Heart left ventricle (tissue), 16 donors: ENCODE measurements at places on chromosomes 7 and 10. TPM values are rescaled to one million over a fixed set of nuclear protein-coding genes. Genes with fewer than 3 reads are reported as not detected.

ACSM6 gene
- not detected for total RNA-seq

KLF14 gene
- 0.15 TPM for total RNA-seq

SHH gene
- total RNA-seq = not detected

FHIP2A gene
- 29.3 TPM for total RNA-seq

ACBD7 gene
- total RNA-seq = not detected

PTPRN2 gene
- 1.3 TPM for total RNA-seq

PAPOLB gene
- total RNA-seq = 0.38 TPM

NUTM2A gene
- total RNA-seq = 0.56 TPM

NOD1 gene
- 9.6 TPM for total RNA-seq

COPG2 gene
- 14.6 TPM for total RNA-seq

SPDYE6 gene
- not detected for total RNA-seq

TBL2 gene
- total RNA-seq = 13.0 TPM

DNA sequence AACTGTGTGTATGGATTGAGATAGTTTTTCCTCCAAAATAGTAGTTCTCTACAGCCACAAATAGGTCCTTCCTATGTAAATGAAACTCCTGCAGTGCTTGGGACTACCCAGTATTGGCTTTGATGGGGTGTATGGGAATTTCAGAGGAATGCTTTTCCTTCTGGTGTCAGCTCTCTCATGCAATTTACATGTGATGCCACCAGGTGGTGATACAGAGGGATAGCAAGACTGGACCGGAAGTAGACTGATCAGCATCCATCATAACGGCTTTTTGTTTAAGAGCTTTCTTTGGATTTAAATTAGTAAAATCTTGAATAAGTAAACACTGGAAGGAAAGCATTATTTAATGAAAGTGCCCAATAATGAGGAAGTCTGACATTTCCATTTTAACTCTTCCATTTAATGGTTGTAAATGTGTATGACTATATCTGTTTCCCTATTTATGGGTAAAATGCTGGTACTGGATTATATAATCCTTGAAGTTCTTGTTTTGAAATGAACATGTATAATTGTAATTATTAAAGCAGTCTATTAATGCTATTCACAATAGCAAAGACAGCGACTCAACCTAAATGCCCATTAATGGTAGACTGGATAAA lies 22.7 kb downstream of the DYNC1I1 start:
- no peak for DNase-seq

DNA sequence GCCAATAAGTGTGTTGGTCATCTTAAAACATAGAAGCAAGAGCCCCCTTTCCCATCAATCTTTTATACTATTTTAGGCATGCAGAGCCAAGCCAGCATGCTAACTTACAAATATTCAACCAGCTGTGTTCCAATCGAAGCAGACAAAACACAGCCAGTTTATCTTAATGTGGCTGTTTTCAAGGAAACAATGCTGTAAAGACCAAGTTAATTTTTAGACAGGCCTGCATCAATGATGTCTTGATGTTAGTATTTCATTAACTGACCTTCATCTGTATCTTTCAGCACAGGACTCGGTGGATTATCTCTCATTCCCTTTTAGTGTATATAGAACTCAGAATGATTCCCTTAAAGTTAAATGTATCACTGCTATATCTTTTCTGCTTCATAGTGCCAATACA lies 262.0 kb upstream of the ZWINT start:
- DNase-seq = no peak

GRCh38 chr7:93855797-93856196 lies 34.8 kb downstream of the TFPI2 start:
- DNase-seq = no peak

GRCh38 chr10:109784236-109784635 lies 139.1 kb downstream of the XPNPEP1 start:
- no peak for DNase-seq

GRCh38 chr10:48782386-48782785 lies 97.7 kb downstream of the WDFY4 start:
- DNase-seq = no peak

DNA sequence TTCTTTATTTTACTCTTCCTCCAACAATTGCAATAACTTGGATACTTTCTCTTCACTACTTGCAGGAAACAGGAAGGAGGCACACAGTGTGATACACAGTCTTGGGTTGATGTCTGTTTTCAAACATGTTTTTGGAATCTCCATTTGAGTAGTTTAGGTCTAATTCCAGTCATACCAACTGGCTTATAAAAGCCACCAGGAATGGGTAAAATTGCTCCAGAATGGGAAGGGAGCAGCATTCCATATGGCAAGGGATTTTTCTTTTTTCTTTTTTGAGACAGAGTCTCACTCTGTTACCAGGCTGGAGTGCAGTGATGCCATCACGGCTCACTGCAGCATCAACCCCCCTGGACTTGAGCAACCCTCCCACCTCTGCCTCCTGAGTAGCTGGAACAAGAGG lies 545.1 kb upstream of the GALNT17 start:
- DNase-seq = no peak

GRCh38 chr7:26166684-26167266 lies 14.8 kb downstream of the NFE2L3 start:
- DNase-seq = no peak

GRCh38 chr10:5973069-5973468 lies 4.3 kb downstream of the IL15RA start:
- no peak for DNase-seq

GRCh38 chr10:11317936-11318670 lies 293.3 kb downstream of the USP6NL start:
- DNase-seq = no peak

DNA sequence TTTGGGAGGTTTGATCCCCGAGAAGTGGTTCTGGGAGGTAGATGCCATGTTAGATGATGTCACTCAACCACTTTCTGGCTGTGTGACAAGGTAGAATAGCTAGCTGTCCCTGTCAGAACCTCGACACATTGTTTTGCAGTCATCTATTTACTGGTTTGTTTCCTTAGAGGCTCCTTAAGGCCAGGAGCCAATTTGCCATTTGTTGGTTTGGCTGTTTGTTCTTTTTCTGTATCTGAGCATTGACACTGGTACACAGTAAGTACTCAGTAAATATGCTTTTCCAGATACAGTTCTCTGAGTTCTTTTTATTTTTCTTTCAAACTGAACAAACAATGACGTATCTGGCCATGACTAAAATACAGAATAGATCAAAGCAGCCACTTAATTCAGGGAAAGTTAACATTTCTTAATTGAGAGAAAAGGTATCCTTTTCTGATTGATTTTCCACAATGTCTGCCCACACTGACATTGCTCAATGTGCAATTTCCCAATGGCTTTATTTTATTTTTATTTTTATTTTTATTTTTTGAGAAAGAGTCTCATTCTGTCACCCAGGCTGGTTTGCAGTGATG lies 121.6 kb downstream of the SPAG6 start:
- no peak for DNase-seq
